Stimulated activated CD4-positive, alpha-beta T cell treated with anti-CD3 and anti-CD28 coated beads, Interleukin-2, amount 100 ng/mL, for 24 hours (primary cell): ENCODE measurements at places on chromosomes 13 and 19.

- DNase-seq, result no peak
These were observed 348.1 kb downstream of the FOXO1 start for GRCh38 chr13:40318366-40318765.

DNA sequence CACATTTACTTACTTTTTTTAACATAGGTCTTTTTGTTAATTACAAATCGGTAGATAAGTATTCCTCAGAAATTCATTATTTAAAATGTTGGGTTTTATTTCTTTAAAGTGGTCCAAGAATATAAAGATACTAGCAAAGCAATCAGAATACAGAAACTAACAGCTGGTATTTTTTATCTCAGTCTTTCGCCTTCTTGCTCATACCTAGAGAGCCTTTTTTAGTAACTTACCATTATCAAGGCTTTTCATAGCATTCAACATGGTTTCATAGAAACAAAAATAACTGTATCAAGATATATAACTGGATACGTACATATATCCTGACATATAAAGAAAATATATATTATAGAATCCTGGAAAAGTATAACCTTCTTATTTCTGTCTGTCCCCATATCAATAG lies 227.8 kb upstream of the MIR17HG start:
- DNase-seq, result no peak

DNA sequence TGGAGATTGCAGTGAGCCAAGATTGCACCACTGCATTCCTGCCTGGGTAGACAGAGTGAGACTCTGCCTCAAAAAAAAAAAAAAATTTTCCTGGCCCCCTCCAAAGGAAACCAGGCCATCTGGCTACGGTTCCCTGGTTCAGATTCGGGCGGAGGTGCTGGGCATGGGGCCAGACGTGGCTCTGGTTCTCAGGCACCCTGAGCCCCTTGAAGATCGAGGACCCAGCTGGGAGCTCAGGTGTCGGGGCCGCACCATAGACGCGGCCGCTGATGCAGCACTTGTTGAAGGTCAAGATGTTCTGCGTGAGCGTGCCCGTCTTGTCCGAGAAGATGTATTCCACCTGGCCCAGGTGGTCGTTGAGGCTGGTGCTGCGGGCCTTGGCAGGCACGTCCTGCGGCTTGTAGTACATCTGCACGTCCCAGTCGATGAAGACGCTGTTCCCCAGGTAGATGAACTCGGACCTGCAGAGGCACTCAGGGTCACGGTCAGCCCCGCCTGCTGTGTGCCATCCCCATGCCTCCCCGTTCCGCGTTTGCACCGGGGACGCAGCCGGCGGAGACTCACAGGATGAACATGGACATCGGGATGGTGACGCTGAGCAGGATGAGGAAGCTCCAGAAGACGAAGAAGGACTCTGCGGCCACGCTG lies 12.3 kb downstream of the ATP8B3 start:
- no peak for DNase-seq

GRCh38 chr19:2164020-2164998 lies 576 bp downstream of the DOT1L start:
- DNase-seq, result peak; percentile 51

DNA sequence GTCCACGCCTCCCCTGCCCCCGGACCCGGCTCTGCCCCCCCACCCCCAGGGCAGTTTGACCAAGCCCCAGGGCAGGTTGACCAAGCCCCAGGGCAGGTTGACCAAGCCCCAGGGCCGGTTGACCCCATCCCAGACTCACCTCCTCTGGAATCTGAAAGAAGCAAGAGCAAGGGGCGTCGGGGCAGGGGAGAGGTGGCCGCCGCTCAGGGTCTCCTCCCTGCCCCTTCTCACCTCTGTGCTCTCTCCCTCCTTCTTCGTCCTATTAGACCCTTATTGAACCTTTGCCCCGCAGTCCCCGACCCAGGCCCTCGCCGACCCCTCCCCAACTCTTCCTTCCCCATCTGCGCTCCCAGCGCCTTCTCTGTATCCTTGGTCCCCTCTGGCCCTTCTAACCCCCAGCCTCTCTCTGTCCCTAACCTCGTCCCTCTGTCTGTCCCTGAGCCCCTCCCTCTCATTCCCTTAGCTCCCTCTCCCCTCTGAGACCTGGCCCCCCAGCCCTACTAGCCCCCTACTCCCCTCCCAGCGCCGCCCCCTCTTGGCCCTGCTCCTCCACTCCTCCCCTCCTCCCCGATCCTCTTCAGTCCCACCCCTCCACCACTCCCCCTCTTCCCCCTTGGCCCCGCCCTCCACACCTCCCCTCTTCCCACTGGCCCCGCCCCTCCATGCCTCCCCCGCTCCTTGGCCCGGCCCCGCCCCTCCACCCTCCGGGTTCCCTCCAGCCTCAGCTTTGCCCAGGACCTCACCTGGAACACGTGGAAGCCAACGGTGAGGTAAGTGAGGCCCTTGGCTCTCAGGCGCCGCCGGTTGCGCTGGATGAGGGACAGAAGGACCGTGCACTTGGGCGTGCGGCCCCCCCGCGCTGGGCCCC lies 7.6 kb downstream of the CAPN12 start:
- DNase-seq, result peak; percentile 67

DNA sequence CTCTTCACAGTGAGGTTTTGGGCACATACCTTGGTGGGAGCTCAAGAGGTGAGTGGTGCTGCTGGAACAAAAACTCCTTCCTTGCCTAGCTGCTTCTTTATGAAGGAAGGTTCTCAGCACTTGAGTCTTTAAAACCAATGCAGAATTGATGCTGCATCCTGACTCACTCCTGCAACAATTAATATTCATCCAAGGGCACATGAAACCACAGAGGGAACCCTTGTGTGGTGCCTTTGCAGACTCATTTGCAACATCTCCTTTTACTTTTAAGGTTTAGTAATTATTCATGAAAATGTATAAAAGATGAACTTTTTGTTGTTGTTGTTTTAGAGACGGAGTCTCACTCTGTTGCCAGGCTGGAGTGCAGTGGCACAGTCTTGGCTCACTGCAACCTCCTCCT lies 30.1 kb downstream of the OPA3 start:
- no peak for DNase-seq

- DNase-seq, result no peak
These were observed 1420.8 kb upstream of the SLC10A2 start for GRCh38 chr13:104487006-104487405.

DNA sequence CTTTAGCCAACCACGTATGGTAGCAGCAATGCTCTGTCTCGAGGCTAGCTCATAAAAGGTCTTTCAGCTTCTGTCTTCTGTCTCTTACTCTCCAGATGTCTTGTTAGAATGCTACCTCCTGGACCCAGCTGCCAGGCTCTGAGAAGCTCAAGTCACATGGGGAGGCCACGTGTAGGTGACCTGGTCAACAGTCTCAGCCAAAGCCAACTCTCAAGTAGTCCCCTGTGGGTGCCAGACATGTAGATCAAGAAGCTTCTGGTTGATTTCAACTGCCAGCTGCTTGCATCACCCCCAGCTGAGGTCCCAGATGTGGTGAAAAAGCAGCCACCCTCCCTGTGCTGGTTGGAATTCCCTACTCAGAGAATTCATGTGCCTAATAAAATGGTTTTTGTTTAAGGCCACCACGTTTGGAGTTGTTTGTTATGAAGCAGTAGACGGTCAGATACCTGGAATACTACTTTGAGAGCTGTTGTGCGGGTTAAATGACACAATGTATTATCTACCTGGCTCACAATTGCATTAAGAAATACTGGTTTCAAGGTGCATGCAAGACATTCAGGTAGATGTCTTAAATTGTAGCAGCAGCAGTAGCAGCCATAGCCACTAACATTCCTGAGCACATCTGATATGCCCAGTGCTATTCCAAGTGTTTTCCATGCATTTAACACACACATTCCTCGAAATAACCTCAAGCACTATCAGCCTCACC lies 131.0 kb upstream of the RFC3 start:
- DNase-seq, result no peak

GRCh38 chr13:113178896-113179167 lies 20.4 kb downstream of the PROZ start:
- DNase-seq, result no peak

DNA sequence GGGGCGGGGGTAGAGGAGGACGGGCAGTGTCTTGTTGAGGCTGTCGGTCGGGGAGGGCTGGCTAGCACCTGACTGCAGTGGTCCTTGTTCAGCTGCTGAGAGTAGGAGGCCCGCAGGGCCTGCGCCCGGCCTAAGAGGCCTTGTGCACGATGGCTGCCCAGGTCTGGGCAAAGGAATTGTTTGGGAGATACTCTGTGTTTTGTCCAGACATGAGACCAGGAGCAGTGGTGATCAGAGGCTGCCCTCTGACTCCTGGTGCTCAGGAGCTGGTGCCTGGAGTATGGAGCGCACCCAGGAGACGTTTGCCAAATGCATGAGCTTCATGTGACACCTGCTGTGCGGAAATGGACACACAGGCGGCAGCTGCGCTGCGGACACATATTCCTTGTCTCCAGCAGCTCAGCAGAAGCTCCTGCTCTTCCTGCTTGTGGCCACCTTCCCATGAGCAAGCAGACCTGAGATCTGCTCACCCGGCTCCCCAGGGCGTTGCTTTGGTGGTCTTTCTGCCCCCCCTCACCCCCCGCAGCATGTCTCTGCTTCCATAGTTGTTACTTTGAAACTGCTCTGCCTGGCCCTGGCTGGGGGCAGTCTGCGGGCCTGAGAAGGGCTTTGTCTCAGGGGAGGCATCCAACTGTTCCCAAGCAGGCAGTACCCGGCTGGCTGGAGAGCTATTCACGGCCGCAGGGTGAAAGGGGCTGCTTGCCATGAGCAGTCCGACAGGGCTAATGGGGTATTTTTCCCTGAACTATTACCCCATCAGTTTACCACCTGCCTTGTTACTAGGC lies 163.9 kb downstream of the TEX29 start:
- no peak for DNase-seq

- DNase-seq, result peak; percentile 76
These were observed 785 bp upstream of the USF2 start for GRCh38 chr19:35267818-35268535.

DNA sequence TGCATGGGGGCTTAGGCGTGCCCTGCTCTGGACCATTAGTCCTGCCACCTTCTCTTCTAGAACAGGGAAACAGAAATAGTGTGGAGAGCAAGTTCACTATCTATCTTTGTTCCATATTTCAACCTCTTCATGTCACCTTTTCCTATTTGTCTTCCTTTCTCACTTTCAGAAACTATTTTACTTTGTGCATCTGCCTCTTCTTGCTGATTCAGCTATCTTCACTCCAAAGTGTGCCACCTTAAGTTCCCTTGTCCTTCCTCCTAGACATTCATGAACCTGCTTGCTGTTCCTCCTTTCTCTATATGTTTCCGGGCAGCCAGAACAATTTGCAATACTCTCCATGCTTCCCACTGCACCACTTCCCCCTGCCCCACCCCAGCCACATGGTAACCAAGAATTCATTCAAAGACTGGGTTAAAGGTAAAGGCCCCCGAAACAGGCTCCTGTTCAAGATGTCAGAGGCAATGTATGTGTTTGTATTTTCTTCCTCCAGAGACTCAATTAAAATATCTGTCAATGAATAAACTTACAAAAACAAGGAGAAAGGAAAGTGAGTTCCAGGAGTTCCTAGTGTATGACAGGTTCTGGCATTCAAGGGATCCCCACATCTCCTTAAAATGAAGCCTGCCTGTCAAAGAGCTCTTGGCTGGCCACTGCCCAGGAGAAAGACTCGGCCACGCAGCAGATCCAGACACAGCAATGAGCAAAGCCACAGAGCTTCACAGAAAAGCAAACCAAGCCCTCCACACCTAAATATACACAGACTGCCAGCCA lies 268.1 kb downstream of the DNAJC15 start:
- DNase-seq, result no peak

DNA sequence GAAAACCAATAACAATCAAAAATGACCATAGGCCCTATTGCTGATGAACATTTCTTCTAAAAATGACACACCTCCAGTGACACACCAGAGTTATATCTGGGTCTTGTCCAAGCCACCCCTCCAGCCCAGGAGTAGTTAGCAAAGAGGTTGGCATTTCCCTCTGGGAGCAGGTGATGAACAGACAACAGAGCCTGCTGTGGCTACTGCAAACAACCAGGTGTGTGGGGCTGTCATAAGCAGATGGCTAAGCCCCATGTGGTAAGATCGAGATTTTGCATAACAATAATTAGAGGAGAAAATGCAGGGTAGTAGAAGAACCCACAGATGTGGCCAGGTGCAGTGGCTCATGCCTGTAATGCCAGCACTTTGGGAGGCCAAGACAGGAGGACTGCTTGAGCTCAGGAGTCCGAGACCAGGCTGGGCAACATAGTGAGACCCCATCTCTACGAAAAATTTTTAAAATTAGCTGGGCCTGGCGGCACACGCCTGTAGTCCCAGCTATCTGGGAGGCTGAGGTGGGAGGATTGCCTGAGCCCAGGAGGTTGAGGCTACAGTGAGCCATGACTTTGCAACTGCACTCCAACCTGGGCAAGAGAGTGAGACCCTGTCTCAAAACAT lies 5.0 kb downstream of the XRCC1 start:
- no peak for DNase-seq

- DNase-seq, result no peak
These were observed 24.8 kb upstream of the ZNF254 start for GRCh38 chr19:24062190-24062589.

GRCh38 chr13:50122455-50122854 lies 107.2 kb downstream of the KCNRG start:
- no peak for DNase-seq

DNA sequence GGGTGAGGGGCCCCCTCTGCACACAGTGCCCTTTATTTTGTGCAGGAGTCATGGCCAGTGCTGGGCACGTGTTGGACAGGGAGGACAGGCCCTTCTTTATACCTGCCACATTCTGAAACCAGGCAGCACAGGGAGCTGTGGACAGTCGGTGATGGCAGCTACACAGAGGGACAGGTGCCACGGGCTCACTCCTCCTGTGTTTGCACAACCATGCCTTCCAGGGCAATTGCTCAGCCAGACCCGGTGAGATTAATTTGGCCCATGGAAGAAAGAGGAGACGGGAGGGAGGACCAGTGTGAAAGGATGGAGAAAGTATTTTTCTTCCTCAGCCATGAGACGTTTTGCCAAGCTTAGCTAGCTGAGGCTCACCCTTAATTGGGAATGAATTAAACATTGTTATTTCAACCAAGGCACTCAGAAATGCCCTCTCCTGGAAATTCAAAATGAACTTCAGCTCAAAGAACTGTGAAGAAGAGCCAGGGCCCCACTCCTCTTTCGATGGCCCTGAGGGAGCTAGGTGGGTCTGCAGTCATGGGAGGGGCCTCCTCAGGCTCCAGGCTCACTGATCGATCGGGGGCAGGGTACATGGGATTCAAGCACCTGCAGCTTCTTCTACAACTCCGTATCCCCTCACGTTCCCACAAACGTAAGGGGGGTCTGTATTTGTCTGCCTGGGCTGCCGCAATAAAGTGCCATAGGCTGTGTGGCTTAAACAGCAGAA lies 41.2 kb downstream of the SHISA2 start:
- DNase-seq, result no peak

- no peak for DNase-seq
These were observed 151.6 kb downstream of the IER2 start for GRCh38 chr19:13301627-13302334.

- peak; percentile 17 for DNase-seq
These were observed 3.1 kb upstream of the SPIB start for GRCh38 chr19:50415661-50416033.

- no peak for DNase-seq
These were observed 10.6 kb downstream of the RXFP2 start for GRCh38 chr13:31749929-31750328.

GRCh38 chr19:40906512-40906911 lies 24.5 kb upstream of the CYP2A7 start:
- DNase-seq, result no peak

- DNase-seq, result no peak
These were observed 130.4 kb downstream of the DPF1 start for GRCh38 chr19:38093587-38093986.
